ENCODE measurements at places on chromosomes 4 and X.

- no peak for DNase-seq
Measured at GRCh38 chr4:87490664-87491369, 38.4 kb downstream of the SPARCL1 start.

GRCh38 chr4:147583876-147584275 is 33.3 kb upstream of the TMEM184C start:
- no peak for DNase-seq

DNA sequence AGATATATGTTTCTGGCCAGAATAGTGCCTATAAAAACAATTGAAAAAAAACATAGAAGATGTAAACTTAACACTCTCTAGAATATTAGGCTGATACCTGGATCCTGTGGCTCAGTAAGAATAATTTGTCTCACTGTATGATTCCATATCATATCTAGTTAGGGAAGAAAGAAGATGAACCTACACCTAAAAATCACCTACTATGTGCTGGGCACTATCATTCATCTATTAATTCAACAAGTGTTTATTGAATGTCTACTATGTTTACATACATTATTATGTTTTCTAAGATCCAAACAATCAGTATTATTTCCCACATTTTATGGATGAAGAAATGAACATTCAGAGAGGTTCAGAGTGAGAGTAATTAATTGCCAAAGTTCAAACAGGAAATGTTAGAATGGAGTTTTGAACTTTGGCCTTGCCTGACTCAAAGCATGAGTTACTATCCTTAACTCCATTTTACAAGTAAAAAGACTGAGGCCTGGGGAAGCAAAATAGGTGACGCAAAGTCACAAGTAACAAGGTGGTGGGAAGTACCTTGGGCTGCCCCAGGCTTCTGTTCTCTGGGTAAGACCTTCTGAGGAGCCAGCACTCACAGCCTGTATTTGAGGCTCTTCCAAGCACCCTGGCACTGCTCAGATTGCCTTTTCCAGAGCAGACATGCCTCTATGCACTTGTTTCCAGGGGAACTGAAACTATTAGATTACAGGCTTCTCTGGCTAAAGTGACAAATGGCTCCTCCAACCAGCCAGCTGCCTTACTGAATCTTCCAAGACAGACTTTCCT is 111.1 kb upstream of the ACSL4 start:
- DNase-seq, result no peak

DNA sequence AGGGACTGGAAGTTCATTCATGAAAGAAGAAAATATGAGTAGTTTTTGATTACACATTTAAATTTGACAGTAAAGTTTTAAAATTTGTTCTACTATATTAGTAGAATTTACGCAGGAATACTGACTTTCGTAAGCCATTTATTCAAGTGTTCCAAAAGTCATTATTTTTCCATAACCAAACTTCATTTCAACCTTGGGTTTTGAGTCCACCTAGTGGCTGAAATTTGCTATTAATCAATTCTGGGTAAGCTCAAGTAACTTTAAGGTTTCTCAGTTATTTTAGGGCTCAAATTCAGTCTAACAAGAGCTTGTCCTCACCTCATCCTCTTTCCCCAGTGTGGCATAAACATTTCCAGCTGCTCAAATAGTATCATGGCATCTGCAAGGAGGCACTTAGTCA is 175.4 kb downstream of the SH3BGRL start:
- peak; percentile 34 for DNase-seq

GRCh38 chr4:40196724-40197281 is at the start of gene RHOH:
Gene RHOH (plus strand): TSS chr4:40197031. CDS start chr4:40243387, 46,356 bp downstream.
- DNase-seq, result no peak

Data from fibroblast of mammary gland (primary cell).